CD4-positive, alpha-beta memory T cell (primary cell): ENCODE measurements at places on chromosomes 3 and 15. TPM values are rescaled to one million over a fixed set of nuclear protein-coding genes. Genes with fewer than 3 reads are reported as not detected.

ZPLD1 gene
- not detected for polyA plus RNA-seq

GUCA1C gene
- not detected for polyA plus RNA-seq

NME9 gene
- 1.1 TPM for polyA plus RNA-seq

DNA sequence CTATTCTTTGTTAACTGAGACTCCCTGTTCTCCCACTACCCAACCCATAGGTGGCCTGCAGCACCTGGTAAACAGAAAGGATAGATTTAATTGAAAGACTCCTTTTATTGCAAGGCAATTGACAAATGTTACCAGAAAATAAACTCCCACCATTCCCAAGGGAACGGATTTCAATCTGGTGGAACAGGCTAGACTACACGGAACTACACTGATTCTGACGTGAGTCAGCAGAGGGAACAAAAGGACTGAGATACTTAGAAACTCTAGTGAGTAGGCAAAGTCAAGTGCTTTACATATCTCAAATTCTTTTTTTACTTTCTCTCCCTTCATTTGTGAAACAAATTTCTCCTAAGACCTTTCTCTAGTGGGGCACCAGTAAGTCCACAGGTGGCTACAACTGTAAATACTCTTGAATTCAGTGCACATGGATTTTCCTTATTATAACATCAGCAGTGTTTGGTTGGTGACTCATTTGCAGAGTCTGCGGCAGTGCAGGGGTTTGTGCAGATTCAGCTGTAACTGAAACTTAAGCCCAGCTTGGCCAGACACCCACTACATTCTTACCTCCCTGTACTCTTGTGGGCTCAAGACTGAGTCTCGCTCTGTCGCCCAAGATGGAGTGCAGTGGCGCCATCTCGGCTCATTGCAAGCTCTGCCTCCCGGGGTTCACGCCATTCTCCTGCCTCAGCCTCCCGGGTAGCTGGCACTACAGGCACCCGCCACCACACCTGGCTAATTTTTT, 34.3 kb upstream of the PLSCR2 start:
- no peak overlapping the region for H3K4me3 ChIP-seq
- no peaks in the 10 kb centered on the region for H3K27me3 ChIP-seq
- H3K27ac ChIP-seq = no peak overlapping the region
- DNase-seq = no peak
- H3K36me3 ChIP-seq = no peaks in the 10 kb centered on the region

GRCh38 chr3:56477646-56478045, 9.4 kb upstream of the ERC2 start:
- H3K36me3 ChIP-seq = no peaks in the 10 kb centered on the region
- H3K27me3 ChIP-seq = no peaks in the 10 kb centered on the region
- no peak overlapping the region for H3K4me3 ChIP-seq
- H3K27ac ChIP-seq = no peak overlapping the region

- peak overlapping the region; percentile 84 for H3K27ac ChIP-seq
- no peak overlapping the region for H3K4me3 ChIP-seq
- H3K36me3 ChIP-seq = no peaks in the 10 kb centered on the region
- peaks cover 89% of the 10 kb centered on the region for H3K4me1 ChIP-seq
- H3K27me3 ChIP-seq = no peaks in the 10 kb centered on the region
- no peak for DNase-seq
These were observed 71.9 kb upstream of the MBNL1 start for GRCh38 chr3:152196782-152197181.
